ENCODE measurements at places on chromosomes 11 and 22.

DNA sequence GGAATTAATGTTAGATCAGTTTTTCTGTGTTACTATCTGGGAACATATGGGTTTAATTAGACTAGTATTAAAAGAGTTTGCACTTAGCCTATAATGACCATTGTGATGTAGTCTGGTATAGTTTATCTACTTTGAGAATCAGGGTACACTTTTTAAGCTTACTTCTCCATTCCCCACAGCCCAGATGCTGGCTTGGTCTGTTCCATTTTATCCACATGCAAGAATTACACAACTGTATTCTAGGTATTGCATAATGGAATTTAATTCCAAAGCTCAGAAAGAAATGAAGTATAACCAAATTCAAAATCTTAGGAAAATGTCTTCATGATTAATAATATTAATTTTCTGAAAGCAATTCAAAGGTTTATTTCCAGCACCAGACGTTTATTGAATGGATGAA is 122.2 kb upstream of the PDGFD start:
- no peak for DNase-seq

DNA sequence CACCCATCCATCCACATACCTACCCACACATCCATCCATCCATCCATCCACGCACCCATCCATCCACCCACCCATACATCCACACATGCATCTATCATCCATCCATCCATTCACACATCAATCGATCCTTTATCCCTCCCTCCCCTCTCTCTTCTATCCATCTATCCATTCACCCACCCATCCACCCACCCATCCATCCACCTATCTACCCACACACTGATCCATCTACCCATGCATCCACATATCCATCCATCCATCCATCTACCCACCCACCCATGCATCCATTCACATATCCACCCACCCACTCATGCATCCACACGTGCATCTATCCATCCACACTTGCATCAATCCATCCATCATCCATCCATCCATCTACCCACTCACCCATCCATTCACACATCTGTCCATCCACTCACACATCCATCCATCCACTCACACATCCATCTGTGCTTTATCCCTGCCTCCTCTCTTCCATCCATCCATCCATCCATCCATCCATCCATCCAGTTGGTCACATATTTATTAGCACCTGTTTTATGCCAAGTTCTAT is 366.1 kb downstream of the CTTN start:
- DNase-seq: no peak

GRCh38 chr11:77799338-77799737 is 21.2 kb downstream of the RSF1 start:
- no peak for DNase-seq

DNA sequence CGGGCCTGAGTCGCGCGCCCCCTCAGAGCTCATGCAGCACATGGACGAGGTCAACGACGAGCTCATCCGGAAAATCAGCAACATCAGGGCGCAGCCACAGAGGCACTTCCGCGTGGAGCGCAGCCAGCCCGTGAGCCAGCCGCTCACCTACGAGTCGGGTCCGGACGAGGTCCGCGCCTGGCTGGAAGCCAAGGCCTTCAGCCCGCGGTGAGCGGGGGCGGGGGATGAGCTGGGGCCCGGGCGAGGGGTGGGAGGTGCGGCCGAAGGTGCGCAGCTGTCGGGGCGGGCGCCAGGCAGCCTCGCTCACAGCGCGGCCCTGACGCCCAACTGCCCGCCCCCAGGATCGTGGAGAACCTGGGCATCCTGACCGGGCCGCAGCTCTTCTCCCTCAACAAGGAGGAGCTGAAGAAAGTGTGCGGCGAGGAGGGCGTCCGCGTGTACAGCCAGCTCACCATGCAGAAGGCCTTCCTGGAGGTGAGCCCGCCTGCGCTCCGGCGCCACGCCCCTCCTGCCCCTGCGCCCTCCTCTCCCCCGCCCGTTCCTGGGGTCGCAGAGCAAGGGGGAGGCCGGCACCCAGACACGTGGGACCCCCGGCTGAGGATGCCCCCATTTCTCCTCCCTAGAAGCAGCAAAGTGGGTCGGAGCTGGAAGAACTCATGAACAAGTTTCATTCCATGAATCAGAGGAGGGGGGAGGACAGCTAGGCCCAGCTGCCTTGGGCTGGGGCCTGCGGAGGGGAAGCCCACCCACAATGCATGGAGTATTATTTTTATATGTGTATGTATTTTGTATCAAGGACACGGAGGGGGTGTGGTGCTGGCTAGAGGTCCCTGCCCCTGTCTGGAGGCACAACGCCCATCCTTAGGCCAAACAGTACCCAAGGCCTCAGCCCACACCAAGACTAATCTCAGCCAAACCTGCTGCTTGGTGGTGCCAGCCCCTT is 20.5 kb downstream of the EPS8L2 start:
- DNase-seq: peak; percentile 18

GRCh38 chr11:12599408-12600143 is 74.6 kb upstream of the TEAD1 start:
- no peak for DNase-seq

DNA sequence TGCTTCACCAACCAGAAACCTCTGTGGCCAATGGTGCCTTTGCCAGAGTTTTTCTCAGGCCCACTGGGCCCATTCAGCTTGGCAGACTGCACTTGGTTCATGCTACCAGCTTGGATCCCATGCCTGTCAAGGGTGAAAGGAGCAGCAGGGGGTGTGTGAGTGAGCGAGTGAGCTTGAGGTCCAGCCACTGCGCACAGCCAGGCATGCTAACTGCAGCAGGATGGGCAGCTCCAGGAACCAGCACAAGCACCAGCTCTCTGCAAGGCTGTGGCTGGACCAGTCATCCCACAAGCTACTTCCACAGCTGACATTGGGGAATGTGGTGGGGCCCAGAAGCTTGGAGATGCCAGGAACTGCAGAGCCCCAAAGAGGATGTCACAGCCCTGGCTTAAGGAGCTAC is 40.8 kb downstream of the DDIAS start:
- DNase-seq: no peak

DNA sequence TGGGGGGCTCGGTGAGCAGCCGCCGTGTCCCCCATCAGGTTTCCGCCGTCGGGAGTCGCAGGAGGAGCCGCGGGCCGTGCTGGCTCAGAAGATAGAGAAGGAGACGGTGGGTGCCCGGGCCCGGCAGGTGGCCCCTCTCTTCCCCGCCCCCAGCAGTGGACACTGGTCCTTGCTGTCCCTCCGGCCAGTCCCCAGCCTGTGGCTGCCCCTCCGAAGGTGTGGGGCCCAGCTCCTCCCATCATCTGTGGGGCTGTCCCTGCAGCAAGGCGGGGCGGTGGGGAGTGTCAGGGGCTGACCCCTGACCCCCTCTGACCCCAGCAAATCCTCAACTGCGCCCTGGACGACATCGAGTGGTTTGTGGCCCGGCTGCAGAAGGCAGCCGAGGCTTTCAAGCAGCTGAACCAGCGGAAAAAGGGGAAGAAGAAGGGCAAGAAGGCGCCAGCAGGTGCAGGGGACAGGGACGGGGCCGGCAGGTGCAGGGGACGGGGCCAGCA is 15.3 kb downstream of the EPS8L2 start:
- no peak for DNase-seq

GRCh38 chr11:133681901-133682300 is 149.6 kb upstream of the OPCML start:
- DNase-seq: peak; percentile 78

- DNase-seq: no peak
Observed at GRCh38 chr11:66739983-66740382, 11.0 kb upstream of the SPTBN2 start.

DNA sequence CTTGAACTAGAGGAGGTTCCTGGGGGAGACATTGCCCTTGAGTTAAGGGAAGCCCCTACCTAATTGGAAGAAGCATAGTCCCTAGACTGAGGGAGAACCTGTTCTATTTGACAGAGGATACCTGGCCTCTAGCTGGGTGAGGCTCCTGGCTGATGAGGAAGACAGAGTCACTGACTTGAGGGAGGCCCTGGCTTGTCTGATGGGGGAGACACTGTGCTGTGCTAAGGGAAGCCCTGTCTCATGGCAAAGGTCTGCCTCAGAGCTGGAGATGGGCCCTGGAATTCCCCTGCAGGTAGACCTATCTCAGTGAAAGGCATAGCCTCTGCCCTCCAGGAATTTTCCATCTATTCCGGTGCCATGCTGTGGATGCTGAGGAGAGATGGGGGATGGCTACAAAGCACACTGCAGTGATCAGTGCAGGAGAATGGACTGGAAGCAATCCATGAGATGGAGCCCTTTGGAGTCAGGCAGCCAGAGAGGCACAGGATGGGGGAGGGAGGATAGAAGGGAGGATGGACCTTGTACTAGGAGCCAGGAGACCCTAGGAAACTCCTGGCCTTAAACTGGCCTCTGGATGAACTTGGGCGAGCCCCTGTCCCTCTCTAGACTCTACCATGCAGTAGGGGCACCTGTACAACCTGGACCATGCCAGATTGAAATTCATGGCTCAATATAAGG is 39.9 kb downstream of the SLCO2B1 start:
- DNase-seq: no peak

DNA sequence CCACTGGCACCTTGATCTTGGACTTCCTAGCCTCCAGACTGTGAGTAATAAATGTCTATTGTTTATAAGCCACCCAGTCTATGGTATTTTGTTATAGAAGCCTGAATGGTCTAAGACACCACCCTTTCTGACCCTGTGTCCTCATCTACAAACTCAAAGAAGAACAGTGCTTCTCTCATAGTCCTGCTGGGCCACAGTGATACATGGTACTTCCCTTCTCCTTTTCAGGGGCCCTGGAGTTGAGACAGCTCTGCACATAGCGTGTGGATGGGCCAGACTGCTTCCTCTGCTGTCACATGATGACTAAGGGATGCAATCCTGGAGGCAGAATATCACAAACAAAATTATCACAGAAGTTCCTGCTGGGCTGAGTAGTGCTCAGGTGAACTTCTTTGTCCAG is 5.0 kb downstream of the KCNJ11 start:
- no peak for DNase-seq

GRCh38 chr11:82507288-82507687 is 226.4 kb downstream of the FAM181B start:
- peak; percentile 0 for DNase-seq

Data from NCI-H2171 treated with DMSO at 0.1 percent for 48 hours (cell line).